EH (cell line): ENCODE measurements at places on chromosomes 4 and X.

GRCh38 chrX:40007131-40007755 lies 90.5 kb downstream of the BCOR start:
- no peak for DNase-seq

GRCh38 chr4:152014280-152014679 lies 253.5 kb upstream of the GATB start:
- DNase-seq: no peak

GRCh38 chr4:3203971-3204431 lies 45.0 kb upstream of the MSANTD1 start:
- DNase-seq: peak; percentile 76

- no peak for DNase-seq
Measured at GRCh38 chr4:87243426-87244053, 23.1 kb upstream of the KLHL8 start.

- peak; percentile 66 for DNase-seq
Measured at GRCh38 chrX:31449965-31450364, 378.1 kb upstream of the FTHL17 start.
